ENCODE measurements at places on chromosomes 1 and 21.
A peak's percentile ranks its signal among the peaks of the same experiment; 100 is the strongest.

GRCh38 chr1:202248861-202249260 lies 55.3 kb downstream of the LGR6 start:
- DNase-seq, result no peak

- DNase-seq, result no peak
Observed at GRCh38 chr21:42594616-42595282, 58.7 kb upstream of the PDE9A start.

GRCh38 chr1:64516803-64517568 lies 47.1 kb downstream of the CACHD1 start:
- no peak for DNase-seq

DNA sequence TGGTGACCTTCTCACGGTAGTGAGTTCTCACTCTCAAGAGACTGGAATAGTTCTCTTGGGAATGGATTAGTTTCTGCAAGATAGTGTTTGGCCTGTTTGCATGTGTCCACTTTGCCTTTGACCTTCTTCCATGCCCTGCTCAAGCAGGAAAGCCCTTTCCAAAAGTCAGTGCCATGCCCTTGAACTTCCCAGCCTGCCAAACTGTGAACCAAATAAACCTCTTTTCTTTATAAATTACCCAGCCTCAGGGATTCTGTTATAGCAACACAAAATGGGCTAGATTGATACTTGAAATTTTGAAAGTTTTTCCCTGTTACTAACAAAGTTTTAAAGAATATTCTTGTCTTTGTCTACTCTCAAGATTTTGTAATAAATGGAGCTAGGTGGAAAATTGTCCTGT lies 139.6 kb downstream of the SLC35F3 start:
- no peak for DNase-seq

GRCh38 chr1:203932556-203932955 lies 71.2 kb downstream of the SNRPE start:
- no peak for DNase-seq

DNA sequence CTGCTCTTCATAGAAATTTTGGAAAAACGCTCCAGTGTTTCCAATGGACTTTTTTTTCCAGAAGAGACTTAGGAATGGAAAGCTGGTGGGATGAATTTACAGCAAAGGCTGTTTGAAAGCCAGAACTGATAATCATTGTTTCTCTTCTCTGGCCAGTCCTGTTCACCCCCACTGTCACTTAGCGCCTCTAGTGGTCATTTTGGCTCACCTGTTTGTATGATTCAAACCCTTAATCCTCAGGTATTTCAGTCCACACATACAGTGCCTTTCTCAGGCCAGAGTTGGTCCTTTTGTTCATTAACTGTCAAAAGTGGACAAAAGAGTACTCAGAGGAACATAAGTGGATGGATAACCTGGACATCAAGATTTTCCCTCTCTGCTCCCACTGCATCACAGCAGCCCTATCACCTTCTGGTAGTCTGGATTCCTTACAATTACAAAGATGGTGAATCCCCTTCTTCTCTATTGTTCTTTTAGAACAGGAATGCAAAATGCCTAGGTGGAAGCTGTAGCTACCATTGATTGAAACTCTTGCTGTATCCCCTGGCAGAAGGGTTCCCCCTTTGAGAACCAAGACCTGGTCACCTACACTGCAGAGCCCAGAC lies 177.6 kb upstream of the OLFM3 start:
- DNase-seq, result no peak

GRCh38 chr1:75999034-75999433 lies 66.8 kb upstream of the ASB17 start:
- DNase-seq, result no peak

DNA sequence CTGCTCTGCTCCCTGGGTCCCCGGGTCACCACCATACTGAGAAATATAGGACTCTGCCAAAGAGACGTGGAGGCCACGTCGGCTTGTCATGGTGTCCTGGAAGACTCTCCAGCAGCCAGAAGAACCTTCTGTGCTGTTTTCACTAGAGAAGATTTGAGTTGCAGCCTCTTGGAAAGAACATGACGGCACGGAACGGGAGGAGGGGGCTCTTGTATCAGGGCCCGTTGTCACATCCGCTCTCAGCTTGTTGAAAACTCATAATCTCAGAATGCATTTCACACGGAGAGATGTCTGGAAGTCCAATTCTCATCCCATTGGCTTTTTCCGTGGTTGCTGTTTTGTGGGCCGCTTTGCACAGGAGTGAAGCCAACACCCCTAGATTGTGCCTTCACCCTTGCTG lies 39.4 kb upstream of the FAM3B start:
- no peak for DNase-seq

DNA sequence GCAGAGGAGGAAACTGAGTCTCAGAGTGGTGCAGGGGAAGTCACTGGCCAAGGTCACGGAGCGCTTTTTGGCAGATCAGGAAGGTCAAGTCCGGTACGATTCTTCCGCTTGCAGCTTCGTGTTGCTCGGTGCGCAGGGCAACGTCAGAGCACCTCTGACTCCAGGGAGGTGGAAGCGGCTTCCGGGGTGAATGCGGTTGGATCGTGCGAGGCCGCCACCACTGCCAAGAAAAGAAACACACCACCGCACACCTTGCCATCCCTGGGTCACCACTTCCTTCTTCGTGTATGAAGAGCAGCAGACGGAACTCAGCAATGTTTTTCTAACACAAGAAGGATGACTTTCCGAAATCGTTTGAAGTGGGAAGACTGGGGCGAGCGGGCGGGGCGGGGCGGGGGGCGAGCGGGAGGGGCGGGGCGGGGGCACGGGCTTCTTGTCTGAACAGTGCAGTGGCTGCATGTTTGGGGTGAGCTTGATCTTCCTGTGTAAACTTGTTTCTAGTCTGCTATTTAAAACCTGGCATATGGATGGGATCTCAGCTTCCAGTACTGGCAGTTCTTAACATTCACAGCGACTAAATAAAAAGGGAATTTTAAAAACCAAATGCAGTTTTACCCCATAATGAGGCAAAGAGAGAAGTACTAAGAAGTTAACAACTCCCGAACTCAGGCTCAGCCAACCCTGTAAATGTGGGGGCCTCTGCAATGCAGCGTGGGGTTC lies 300.0 kb downstream of the RRAGC start:
- peak; percentile 94 for DNase-seq

DNA sequence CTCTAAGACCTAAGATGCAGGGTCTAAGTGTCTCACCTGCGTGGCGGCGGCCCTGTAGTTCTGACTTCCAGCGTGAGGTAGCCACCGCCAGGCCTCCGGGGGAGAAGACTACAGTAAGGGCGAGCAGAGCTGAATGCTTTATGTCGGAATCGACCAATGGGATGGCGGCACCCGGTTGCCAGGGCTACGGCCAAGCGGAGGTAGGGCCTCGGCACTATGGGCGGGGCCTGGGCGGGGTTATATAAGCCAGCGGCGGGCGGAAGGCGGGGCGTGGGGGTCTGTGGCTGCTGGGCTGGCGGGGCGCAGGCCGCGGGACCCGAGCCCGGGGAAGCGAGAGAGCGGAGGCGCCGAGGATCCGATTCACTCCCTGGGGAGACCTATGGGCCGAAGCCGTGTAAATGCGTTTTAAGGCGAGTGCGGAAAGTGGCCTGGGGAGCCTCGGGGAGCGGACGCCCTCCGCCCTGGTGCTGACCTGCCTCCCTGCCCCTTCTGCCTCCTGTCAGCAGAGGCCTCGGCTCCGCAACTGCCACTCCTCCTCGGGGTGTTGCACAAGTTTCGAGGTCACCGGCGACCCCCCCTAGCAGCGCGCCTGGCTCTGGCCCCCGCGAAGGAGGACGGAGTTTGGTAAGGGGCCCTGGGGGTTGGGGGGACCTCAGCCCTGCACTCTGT lies at the start of gene AZIN2:
AZIN2 (plus strand) TSS at position 269 of the 669 bp plus-strand sequence. CDS start 1,097 bp downstream, outside the sequence.
- DNase-seq, result peak; percentile 93

DNA sequence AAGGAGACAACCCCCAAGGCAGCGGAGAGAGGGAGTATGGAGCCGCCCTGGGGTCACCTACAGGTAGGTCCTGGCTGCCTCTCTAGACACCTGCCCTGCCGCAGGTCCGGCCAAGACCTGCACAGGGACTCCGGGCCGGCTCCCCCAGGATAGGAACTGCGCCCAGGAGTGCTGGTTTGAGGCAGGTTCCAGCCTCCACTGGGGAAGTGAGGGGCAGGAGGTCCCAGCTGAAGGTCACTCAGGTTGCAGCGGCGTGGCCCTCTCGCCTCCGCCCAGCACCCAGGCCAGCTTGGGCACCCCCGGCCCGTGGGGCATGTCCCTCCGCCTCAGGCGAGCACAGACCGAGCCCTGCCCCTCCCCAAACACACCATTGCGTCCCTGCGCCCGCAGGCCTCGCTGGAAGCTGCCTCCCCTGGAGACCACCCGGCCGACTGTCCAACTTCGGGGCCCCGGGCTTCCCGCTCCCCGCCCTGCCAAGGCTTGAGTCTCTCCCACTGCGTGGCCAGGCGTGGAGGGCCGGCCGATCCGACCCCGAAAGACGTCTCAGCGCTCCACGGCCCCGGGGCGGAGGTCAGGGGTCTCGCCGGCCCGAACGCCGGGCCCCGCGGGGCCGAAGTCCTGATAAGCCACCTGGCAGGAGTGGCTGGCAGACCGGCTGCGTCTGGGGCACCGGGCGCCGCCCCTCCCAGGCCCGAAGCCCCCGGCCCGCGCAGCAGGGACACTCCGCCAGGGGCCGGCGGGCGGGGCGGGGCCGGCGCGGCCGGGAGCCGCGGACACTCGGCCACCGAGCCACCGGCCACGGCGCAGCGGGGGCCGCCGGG lies 1.4 kb upstream of the SKI start:
- DNase-seq, result no peak

DNA sequence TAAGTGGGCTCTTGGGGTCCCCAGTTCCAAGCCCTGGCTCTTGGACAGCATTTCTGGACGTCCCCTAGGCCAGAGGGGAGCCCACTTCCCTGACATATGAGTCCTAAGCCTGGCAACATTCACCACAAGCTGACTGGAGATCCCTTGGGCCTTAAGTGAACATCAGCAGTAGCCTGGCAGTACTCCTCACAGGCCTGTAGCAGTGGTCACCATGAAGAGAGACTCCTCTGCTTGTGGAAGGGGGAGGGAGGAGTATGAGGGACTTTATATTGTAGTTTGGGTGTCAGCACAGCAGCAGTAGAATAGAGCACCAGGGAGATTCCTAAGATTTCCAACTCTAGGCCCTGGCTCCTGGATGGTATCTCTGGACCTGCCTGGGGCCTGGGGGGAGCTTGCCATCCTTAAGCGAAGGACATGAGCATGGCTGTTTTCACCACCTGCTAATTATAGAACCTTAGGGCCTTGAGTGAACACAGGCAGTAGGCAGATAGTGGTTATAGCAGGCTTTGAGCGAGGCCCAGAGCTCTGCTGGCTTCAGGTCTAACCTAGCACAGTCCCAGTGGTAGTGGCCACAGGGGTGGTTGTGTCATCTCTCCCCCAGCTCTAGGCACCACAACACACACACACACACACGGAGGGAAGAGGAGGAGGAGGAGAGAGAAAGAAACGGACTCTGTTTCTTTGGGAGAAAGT lies 71.4 kb upstream of the APOBEC4 start:
- no peak for DNase-seq

DNA sequence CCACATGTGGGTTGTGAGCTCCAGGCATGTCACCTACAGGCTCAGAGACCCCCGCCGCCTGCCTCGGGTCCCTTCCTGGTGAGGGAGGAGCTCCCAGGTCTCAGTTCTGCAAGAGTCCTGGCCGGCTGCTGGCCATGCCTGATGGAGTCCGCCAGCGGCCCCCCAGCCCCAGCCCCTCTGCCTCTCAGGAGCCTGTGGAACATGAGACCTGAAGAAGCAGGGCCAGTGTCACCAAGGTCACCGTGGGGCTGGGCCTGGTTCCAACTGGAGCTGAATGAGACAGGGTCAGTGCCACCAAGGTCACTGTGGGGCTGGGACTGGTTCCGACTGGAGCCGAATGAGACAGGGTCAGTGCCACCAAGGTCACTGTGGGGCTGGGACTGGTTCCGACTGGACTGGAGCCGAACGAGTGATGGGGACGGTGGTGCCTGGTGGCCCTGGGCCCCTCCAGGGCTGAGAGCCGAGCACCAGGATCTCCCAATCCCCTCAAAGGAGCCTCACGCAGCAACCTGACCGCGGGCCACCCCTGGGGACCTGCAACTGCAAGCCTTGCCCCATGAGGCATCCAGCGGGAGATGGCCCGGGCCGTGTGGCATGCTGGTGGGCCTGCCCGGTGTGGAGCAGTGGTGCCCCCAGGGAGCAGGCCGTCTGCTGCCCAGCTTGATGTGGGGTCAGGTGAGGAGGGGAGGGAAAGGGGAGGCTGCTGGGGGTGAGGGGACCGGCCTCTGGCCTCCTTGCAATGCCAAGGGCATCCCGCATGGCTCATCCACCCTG lies 14.5 kb upstream of the PTTG1IP start:
- DNase-seq, result no peak

- no peak for DNase-seq
Observed at GRCh38 chr1:7010534-7011200, 225.4 kb downstream of the CAMTA1 start.

- DNase-seq, result no peak
Observed at GRCh38 chr21:45289655-45290515, 2.2 kb upstream of the POFUT2 start.

- no peak for DNase-seq
Observed at GRCh38 chr1:215986401-215986800, 419.3 kb downstream of the KCTD3 start.

DNA sequence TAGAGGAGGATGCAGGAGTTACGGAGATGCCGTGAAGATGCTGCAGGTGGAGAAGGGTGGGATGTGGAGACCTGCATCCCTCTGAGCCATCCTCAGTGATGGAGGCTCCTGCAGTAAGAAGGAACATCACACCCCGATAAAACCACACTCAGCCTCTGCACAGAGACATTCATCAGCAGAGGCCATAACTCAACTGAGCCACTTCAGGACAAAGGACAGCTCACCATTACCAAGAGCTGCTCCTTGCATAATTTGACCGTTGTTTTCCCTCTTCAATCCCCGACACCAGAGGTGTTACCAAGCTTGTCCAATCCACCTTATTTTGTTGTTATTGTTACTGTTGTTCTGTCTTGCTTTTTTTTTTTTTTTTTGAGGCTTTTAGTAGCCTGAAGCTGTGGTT lies 543.9 kb downstream of the AJAP1 start:
- DNase-seq, result no peak

GRCh38 chr1:227901906-227902640 lies 45.7 kb downstream of the WNT9A start:
- no peak for DNase-seq

- no peak for DNase-seq
Observed at GRCh38 chr1:175632667-175633066, 110.7 kb downstream of the TNR start.

DNA sequence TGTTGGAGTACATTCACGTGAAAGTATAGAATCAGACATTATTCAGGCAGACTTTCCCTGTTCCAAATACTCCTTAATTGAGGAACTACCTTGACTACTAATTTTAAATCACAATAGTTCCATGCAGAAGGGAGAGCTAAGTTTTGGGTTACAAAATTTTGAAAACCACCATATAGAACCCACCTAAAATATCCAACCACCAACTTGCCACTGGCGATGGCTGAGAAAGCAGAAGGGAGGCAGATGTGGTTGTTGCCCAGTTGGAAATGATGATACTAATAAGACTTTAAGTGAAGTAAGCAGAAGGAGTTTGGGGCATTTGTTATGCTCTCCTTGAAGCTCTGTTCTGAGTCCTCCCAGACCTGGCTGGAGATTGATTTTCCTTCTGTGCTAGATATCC lies 190.7 kb downstream of the HLX start:
- DNase-seq, result no peak

DNA sequence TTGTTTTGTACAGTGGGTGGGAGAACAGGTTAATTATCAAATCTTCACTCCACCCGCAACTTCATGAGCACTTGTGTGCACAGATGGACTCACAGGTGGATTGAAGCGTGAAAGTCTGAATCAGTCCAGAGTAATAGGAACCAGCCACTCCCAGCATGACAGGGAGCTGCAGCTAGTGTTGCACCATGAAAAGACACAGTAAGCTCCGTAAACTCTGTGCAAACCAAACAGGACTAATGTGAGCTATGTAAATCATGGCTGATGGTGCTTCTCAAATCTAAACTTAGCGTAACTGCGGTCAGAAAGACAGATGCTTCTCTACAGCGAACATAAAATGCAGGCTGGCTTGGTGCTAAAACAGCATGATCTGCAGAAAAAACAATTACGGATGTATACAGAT lies 114.4 kb downstream of the CENPF start:
- DNase-seq, result no peak
